ENCODE measurements at places on chromosomes 7 and 10. TPM values are rescaled to one million over a fixed set of nuclear protein-coding genes. Genes with fewer than 3 reads are reported as not detected.

GRID1 gene
- total RNA-seq = not detected

MAD1L1 gene
- total RNA-seq = 19.3 TPM

PCLO gene
- total RNA-seq = 0.13 TPM

SAMD9 gene
- 32.9 TPM for total RNA-seq

PKD1L1 gene
- total RNA-seq = 0.13 TPM

STAG3 gene
- total RNA-seq = 0.54 TPM

CTAGE4 gene
- 1.0 TPM for total RNA-seq

GSTO2 gene
- total RNA-seq = 11.0 TPM

ALOX5 gene
- total RNA-seq = not detected

ZSCAN21 gene
- total RNA-seq = 9.0 TPM

GNG11 gene
- total RNA-seq = 15.2 TPM

GIMAP1 gene
- total RNA-seq = 0.13 TPM

C7orf33 gene
- total RNA-seq = not detected

PDE6C gene
- not detected for total RNA-seq

CYP3A4 gene
- total RNA-seq = not detected

MSS51 gene
- 2.5 TPM for total RNA-seq

LIPM gene
- not detected for total RNA-seq

TRPV5 gene
- total RNA-seq = not detected

CCNJ gene
- 5.0 TPM for total RNA-seq

UTF1 gene
- not detected for total RNA-seq

RAB18 gene
- 60.9 TPM for total RNA-seq
